ENCODE measurements at places on chromosomes 11 and 22.

DNA sequence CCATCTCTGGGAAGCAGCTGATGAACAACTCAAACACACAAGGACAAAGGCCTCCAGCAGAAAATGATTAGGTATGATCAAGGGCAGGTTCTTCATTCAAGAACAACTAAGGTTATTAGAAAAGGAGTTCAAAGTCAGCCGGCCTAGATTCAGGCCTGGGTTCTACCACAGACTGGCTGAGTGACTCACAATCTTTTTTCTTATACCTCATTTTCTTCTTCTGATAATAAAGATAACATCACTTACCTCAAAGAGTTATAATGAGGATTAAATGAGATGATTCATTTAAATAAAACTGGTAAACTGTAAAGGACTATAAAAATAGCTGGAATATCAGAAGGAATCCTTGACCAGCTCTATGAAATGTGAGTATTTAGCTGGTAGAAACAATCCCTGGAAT, 49.3 kb upstream of the PPP2R1B start:
- no peak for DNase-seq

- DNase-seq, result no peak
Observed at GRCh38 chr11:64038500-64038899, 2.8 kb downstream of the FLRT1 start.

- DNase-seq, result no peak
Observed at GRCh38 chr11:12343526-12343925, 33.8 kb upstream of the PARVA start.

DNA sequence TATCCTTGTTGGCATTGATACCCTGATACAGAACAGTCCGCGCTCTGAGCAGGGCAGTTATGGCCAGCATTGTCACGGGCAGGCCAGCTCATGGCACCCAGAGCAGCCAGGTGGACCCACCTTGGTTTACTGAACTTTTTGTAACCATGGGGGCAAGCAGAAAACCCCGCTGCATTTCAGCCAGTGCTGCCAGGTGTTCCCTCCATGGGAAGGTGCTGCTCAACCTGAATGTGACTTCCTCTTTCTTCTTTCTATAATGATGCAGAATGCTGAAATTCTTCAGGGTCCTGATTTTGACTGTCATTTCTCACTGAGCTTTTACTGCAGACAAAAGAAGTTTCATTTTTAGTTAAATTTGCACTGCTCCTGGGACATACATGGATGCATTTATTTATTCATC, 35.6 kb upstream of the CABP7 start:
- DNase-seq, result no peak

DNA sequence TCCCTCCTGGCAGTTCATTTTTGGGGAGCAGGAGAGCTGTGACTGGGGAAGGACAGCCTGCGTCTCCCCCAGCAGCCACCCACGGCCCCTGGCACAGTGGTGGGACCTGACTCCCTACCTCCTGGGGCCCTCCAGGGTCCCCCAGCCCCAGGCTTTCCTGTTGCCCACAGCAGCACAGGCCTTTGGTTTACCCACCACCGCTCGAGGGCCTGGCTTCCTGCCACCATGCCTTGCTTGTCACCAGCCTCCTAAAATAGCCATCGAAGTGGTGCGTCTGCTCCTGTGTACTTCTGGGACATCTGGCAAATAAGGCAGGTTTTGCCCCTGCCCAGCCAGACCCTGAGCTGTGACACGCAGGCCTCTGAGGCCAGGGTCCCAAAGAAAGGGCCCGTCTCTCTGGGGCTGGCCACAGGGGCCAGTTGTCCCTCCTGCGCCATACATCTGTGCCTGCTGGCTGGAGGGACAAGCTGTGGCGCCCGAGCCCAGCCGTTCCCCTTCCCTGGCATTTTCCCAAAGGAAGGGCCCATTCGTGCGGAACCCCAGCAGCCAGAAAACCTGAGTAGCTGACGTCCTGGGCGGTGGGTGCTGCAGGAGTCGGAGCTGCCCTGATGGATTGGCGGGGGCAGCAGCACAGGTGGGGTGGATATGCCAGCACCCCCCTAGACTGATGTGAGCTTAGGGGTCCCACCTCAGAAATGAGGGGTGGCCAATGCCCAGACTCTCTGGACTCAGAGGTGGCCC, 14.6 kb downstream of the PHLDA2 start:
- DNase-seq, result no peak

- DNase-seq, result no peak
Observed at GRCh38 chr11:88704485-88704884, 361.3 kb downstream of the GRM5 start.

DNA sequence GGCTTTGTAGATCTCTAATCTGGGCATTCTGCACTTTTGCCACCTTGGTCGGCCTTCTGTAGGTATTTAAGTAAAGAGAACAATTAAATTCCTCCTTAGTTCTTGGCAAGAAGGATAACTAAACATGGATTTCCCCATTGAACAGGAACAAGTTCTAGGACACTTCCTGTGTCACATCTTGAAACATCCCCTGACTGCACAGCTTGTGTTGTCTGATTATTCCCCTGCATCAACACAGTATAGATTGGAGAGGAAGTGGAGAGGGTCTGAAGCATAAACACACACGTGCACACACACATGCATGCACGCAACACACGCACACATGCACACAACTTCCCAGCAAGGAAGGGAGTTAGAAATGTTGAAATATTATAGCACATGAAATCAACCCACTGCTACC, 8.6 kb downstream of the ISX start:
- DNase-seq, result no peak

DNA sequence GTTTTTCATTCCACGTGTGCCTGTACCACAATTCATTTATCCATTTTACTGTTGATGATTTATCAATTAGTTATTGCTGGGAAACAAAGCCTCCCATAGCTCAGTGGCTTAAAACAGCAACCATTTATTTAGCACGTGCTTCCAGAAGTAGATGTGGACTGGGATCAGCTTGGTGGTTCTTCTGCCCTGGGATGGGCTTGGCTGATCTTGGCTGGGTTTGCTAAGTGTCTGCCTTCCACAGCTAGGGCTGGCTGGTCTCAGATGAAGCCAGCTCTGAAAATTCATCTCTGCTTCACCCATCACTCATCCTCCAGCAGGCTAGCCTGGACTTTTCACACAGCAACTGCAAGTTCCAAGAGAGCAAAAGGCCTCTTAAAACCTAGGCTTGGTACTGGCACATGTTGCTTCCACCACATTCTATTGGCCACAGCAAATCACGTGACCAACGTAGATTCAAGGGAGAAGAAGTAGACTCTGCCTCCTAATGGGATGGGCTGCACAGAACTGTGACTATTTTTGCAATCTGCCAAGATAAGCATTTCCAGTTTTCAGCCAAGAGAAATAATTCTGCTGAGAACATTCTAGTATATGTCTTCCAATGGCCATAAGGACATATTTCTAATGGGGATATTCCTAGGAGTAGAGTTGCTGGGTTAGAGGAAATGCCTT, 124.9 kb downstream of the MN1 start:
- no peak for DNase-seq

- DNase-seq, result no peak
Observed at GRCh38 chr11:14981507-14981906, 9.4 kb upstream of the CALCA start.

DNA sequence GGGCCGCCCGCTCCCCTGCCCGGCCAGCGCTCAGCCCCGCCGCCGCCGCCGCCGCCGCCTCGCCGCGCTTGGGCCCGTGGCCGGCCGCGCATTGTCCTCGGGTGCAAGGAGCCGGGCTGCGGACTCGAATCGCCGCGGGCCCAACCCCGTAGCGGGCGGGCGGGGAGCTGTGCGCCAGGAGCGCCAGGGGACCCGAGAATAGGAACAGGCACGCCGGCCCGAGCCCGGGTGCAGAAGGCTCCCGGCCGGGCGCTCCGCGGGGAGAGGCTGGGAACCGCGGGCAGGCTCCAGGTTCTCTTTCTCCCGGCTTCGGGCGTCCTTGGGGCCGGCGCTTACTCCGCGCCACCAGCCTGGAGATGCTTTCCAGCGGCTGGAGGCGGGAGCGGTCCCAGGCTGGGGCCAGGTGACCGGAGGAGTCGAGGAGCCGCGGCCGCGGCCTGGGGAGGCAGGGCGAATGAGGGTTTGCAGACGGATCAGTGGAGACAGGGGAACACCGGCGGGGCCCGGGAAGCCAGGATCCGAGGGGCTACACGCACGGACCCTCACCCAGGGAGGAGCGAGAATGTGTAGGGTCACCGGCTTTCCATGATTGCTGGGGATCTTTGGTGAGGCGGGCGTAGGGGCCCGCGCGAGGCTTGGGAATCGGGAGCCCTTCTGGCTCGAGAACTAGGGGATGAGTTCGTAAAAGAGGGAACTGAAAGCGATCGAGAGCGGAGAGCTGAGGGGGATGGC, 726 bp downstream of the PKNOX2 start:
- DNase-seq, result no peak

- DNase-seq, result peak; percentile 95
Observed at GRCh38 chr11:75532200-75533048, 6.7 kb upstream of the GDPD5 start.

GRCh38 chr11:131889146-131889577, 518.7 kb downstream of the NTM start:
- no peak for DNase-seq

GRCh38 chr22:50144005-50144614, 26.4 kb upstream of the PANX2 start:
- DNase-seq, result no peak

GRCh38 chr11:33376331-33377310, 119.4 kb downstream of the HIPK3 start:
- no peak for DNase-seq

DNA sequence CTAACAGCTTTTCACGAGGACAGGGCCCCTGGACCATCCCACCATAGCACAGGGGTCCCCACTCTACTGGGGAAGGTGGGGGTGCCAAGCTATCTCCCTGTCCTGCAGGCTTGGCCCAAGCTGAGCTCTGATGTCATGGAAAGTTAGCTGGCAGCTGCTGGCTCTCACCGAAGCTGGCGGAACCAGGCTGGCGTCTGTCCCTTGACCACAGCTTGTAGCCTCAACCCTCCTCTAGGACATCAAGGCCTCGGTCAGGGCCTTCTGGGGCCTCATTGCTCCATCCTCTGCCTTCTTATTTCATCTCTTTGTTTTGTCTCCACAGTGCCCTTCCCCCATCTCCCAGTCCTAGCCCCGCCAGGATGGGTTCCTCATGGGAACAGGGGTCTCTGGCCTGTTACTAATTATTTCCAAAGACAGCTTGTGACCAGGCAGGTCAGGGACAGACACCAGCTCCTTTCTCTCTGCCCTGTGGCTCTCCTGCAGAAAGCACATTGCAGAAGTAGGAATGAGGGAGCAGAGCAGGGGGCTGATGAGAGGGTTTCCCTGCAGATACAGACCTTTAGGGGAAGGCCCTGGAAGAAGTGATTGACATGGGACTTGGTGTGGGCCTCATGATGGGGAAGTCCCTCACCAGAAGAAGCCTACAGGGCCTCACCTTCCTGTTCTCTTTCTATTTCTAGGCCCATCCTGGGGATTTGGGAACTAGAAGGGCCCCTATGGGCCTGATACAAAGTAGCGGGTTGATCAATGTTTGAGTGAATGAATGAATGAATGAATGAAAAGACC, 97.5 kb upstream of the ALX4 start:
- DNase-seq, result no peak

DNA sequence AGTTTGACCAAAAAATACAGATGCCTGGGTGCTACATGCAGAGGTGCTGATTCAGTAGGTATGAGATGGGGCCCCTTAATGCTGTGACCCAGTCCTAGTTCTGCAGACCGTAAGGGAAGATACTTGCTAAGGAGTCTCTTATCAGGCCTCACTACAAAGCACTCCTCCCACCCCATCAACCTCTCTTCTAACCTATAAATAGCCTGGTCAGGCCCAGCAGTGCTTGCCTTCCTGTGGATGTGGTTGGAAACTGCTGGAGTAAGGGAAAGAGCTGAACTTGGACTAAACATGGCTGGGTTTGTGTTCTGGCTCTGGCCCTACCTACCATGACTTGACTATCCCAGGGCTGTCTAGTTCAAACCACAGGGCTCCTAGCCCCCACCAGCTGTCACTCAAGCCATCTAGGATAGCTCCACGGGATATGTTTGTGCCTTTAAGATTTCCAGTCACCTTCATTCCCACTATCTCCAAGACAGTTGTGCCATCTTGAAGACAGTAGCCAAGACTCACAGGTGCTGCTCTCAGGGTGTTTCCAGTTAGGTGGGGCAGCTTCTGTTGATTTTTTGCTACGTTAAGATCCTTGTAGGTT, 9.5 kb upstream of the DKK3 start:
- DNase-seq, result no peak

- DNase-seq, result no peak
Observed at GRCh38 chr11:29364006-29364405, 652.8 kb downstream of the KCNA4 start.

DNA sequence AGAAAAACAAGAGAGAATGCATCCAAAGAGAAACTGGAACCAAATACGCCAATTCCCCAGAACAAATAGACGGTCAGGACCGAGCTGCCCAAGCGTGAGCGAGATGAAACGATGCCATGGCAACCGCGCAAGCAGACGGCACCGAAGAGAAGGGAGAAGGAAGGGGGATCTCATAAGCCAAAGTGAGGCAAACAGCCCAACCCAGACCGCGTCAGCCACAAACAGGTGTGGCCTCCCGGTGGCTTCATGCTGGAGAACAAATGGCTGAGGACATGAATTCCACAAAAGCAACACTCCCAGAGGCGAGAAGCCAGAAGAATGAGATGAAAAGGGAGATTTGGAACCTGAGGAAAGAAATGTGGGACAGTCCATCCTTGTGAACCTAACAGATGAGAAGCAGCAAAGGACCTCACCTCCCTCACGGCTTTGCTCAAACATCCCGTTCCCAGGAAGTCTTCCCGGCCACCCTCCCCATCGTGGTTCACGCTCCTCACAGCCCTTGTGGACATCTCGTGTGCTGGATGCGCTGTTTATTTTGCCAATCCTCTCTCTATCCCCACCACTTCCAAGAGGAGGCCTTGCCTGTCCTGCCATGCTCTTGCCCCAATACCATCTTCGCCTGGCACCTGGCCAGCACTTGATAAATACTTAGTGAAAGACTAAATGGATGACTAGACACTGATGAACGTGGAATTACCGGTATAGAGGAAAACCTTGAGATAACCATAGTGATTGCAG, 89.1 kb upstream of the RTL6 start:
- DNase-seq, result no peak

DNA sequence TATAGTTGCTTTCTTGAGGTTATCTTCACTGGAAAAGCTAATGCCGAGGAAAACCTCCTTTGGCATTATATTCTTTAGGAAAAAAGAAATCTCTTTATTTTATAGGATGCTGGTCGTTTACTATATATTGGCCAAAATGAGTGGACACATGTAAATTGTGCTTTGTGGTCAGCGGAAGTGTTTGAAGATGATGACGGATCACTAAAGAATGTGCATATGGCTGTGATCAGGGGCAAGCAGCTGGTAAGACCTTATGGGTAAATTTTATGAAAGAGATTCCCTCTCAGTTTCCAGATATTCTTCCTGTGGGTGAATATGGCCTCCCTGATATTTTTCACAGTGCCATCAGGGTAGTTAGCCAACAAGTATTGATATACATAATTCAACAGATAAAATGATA, 29.4 kb upstream of the TTC36 start:
- DNase-seq, result no peak

All from hematopoietic multipotent progenitor cell treated with erythropoietin and hydrocortisone succinate and interleukin-3 and kit ligand, for 17 days (in vitro differentiated cells).